ENCODE measurements at places on chromosomes 12 and 14. TPM values are rescaled to one million over a fixed set of nuclear protein-coding genes. Genes with fewer than 3 reads are reported as not detected.

DNA sequence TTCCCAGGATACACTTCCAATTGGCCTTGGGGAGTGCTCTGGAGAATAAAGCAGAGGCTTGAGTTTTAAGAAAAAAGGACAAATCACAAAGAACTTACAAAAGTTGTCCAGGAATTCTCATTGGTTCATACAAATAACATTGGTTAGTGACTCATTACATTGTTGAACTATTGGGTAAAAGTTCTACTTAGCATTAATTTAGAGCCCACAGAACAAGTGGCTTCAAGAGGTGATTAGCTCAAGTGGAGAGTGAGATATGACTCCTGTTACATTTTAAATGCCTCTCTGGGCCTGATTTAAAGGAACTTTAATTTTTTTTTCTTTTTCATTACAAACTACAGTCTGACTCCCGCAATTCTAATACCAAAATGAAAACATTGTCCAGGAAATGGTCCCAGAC is 72.9 kb downstream of the ASCL4 start:
- no peak for DNase-seq
- H3K27me3 ChIP-seq, result peaks cover 6% of the 10 kb centered on the region
- no peaks in the 10 kb centered on the region for H3K36me3 ChIP-seq
- H3K4me3 ChIP-seq, result no peak overlapping the region
- no peaks in the 10 kb centered on the region for H3K4me1 ChIP-seq
- H3K27ac ChIP-seq, result no peak overlapping the region

REM2 gene
- 11.1 TPM for total RNA-seq

GRCh38 chr14:62168564-62169155 is 406.4 kb downstream of the SNAPC1 start:
- no peak overlapping the region for H3K27ac ChIP-seq
- no peak for DNase-seq
- H3K36me3 ChIP-seq, result no peaks in the 10 kb centered on the region

GRCh38 chr14:30874999-30875787 is 834 bp downstream of the COCH start:
- H3K36me3 ChIP-seq, result no peaks in the 10 kb centered on the region
- peak; percentile 2 for DNase-seq
- H3K27me3 ChIP-seq, result peaks cover 21% of the 10 kb centered on the region
- peaks cover 18% of the 10 kb centered on the region for H3K4me1 ChIP-seq

- H3K27ac ChIP-seq, result no peak overlapping the region
- no peaks in the 10 kb centered on the region for H3K36me3 ChIP-seq
- no peak overlapping the region for H3K4me3 ChIP-seq
- H3K4me1 ChIP-seq, result peaks cover 8% of the 10 kb centered on the region
- DNase-seq, result no peak
Measured at GRCh38 chr14:52298795-52299194, 15.3 kb upstream of the PTGER2 start.

GRCh38 chr12:94261786-94262185 is 113.4 kb downstream of the PLXNC1 start:
- no peaks in the 10 kb centered on the region for H3K27me3 ChIP-seq
- H3K36me3 ChIP-seq, result no peaks in the 10 kb centered on the region
- DNase-seq, result no peak

- H3K4me1 ChIP-seq, result no peaks in the 10 kb centered on the region
- H3K36me3 ChIP-seq, result no peaks in the 10 kb centered on the region
- H3K27me3 ChIP-seq, result no peaks in the 10 kb centered on the region
- H3K27ac ChIP-seq, result no peak overlapping the region
Measured at GRCh38 chr12:19771858-19772257, 332.6 kb downstream of the AEBP2 start.

FKBP3 gene
- 43.8 TPM for total RNA-seq

- H3K27me3 ChIP-seq, result no peaks in the 10 kb centered on the region
- H3K4me1 ChIP-seq, result no peaks in the 10 kb centered on the region
- H3K4me3 ChIP-seq, result no peak overlapping the region
- DNase-seq, result no peak
Measured at GRCh38 chr14:87405563-87405962, 587.4 kb downstream of the GALC start.

DNA sequence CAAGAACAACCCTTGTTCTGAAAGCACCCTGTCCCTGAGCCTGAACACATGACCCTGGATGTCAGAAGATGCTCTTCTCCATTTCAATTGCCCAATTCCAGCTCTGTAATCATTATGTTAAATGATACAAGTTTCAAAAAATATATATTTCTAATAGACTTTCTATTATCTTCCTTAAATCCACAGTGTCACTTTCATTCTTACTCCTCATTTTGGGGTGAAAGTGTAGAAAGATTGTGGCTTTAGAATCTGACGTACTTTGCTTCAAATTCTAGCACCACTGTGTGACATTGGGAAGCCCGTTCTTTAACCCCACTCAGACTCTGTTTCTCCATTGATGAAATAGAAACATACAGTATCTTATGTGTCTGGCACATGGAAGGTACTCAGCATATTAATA is 83.2 kb downstream of the ETV6 start:
- peak overlapping the region; percentile 74 for H3K4me3 ChIP-seq
- DNase-seq, result no peak
- H3K27me3 ChIP-seq, result no peaks in the 10 kb centered on the region
- peaks cover 33% of the 10 kb centered on the region for H3K4me1 ChIP-seq
- H3K36me3 ChIP-seq, result no peaks in the 10 kb centered on the region

GRCh38 chr12:132720606-132721345 is 10.1 kb downstream of the PGAM5 start:
- H3K27ac ChIP-seq, result no peak overlapping the region
- no peak overlapping the region for H3K4me3 ChIP-seq
- no peaks in the 10 kb centered on the region for H3K4me1 ChIP-seq
- peaks cover 60% of the 10 kb centered on the region for H3K36me3 ChIP-seq

DNA sequence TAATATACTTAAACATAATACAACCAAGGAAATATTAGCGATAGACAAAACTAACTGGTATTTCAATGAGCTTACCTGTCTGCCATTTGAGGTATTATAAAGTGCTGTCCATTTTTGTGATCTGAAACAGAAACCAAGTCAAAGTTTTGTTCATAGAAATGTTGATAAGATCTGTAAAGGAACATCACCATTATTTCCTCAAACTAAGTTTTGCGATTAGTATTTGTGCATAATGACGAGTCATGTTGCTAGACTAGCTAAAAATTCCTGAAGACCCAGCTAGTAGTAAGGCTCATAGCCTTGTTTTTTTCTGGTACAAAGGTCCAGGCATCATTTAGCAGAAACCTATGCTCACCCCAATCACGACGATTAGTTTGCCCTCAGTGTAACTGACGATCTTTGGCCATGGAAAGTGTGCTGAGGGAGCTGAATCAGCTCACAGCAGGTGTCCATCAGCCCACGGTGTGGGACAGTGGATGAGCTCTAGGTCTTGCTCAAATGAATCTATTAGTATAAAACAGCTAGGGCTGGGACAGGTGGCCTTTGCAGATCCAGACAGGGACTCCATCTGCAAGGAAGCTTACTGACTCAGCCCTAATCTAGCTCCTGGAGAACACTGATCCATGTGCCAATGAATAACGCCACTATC is 28.7 kb downstream of the GIT2 start:
- H3K36me3 ChIP-seq, result peaks cover 59% of the 10 kb centered on the region
- peak overlapping the region; percentile 78 for H3K4me3 ChIP-seq
- peaks cover 14% of the 10 kb centered on the region for H3K4me1 ChIP-seq
- no peaks in the 10 kb centered on the region for H3K27me3 ChIP-seq
- peak overlapping the region; percentile 80 for H3K27ac ChIP-seq
- DNase-seq, result no peak

TOMM20L gene
- total RNA-seq, result not detected

- no peak for DNase-seq
- H3K4me1 ChIP-seq, result peaks cover 30% of the 10 kb centered on the region
- H3K4me3 ChIP-seq, result peak overlapping the region; percentile 97
Measured at GRCh38 chr14:23008831-23009230, 1.1 kb downstream of the C14orf93 start.

GRCh38 chr12:124884587-124885438 is 21.1 kb upstream of the SCARB1 start:
- DNase-seq, result no peak
- H3K4me3 ChIP-seq, result no peak overlapping the region
- no peak overlapping the region for H3K27ac ChIP-seq
- no peaks in the 10 kb centered on the region for H3K27me3 ChIP-seq
- peaks cover 5% of the 10 kb centered on the region for H3K4me1 ChIP-seq

DNA sequence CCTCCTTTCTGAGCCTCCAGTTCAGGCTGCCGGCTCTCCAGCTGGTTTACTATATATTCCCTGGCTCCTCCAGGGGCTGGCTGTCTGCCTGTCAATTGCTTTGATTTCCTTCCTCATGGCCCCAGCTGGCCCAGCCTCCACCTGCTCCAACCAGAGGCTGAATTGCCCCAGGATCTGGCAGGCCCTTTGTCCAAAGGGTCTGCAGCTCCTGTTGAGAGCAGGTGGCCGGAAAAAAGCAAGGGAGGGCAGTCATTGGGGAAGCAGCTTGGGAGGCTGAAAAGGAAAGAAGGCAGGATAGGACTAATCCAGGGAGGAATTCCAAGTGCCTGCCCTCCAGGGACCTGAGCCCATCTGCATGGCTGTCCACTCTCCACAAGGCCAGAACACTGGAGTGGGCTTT is 25.3 kb downstream of the PAH start:
- H3K4me1 ChIP-seq, result no peaks in the 10 kb centered on the region
- H3K36me3 ChIP-seq, result no peaks in the 10 kb centered on the region
- no peak for DNase-seq
- no peaks in the 10 kb centered on the region for H3K27me3 ChIP-seq
- no peak overlapping the region for H3K27ac ChIP-seq

C14orf93 gene
- 8.5 TPM for total RNA-seq

GRCh38 chr14:89638891-89639290 is 221.9 kb upstream of the FOXN3 start:
- DNase-seq, result no peak
- H3K27me3 ChIP-seq, result no peaks in the 10 kb centered on the region
- peak overlapping the region; percentile 18 for H3K27ac ChIP-seq
- no peaks in the 10 kb centered on the region for H3K36me3 ChIP-seq

DNA sequence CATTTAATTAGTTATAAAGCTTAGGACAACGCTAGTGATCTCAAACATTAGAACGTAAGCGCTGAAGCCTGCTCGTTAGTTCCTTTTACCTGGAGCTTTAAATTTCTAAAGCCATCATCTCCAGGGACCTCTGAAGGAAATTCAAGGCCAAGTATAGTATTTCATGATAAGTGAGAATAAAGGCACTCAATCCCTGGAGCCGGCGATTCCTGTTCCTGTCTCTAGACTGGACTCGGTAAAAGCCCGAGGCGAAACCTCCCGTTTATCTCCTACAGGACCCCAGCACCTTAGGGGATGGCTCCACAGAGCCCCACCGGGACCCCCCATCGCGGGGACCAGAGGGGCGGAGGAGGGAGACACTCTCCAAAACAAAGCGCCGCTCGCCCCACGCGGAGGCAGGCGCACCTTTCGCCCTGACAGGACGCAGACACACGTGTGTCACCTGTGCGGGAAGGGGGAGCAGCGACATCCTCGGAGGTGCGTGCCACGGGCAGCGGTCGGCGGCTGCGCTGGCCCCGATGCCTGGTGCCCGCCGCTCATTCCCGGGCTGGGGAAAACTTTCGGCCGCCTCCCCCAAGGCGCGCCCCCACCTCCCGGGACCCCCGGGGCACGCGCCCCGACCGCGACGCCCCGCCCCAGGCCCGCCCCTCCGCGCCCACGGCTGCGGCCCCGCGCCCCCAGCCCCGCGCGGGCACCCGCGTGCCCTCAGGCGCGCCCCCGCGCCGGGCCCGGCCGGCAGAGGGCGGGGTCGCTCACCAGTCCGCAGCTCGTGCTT is 678 bp downstream of the RPS6KA5 start:
- no peaks in the 10 kb centered on the region for H3K36me3 ChIP-seq
- no peaks in the 10 kb centered on the region for H3K27me3 ChIP-seq
- peaks cover 61% of the 10 kb centered on the region for H3K4me1 ChIP-seq
- peak overlapping the region; percentile 93 for H3K4me3 ChIP-seq
- peak overlapping the region; percentile 93 for H3K27ac ChIP-seq

SRRM4 gene
- not detected for total RNA-seq

- peaks cover 25% of the 10 kb centered on the region for H3K36me3 ChIP-seq
- no peak for DNase-seq
- no peaks in the 10 kb centered on the region for H3K27me3 ChIP-seq
- no peak overlapping the region for H3K4me3 ChIP-seq
- H3K4me1 ChIP-seq, result peaks cover 28% of the 10 kb centered on the region
Measured at GRCh38 chr12:55721601-55722213, 1.5 kb downstream of the RDH5 start.

- peak overlapping the region; percentile 85 for H3K27ac ChIP-seq
- no peaks in the 10 kb centered on the region for H3K36me3 ChIP-seq
- H3K27me3 ChIP-seq, result no peaks in the 10 kb centered on the region
- peaks cover 61% of the 10 kb centered on the region for H3K4me1 ChIP-seq
- DNase-seq, result no peak
- H3K4me3 ChIP-seq, result no peak overlapping the region
Measured at GRCh38 chr12:123122626-123123025, 28.3 kb downstream of the PITPNM2 start.

- H3K27ac ChIP-seq, result no peak overlapping the region
- H3K36me3 ChIP-seq, result no peaks in the 10 kb centered on the region
- no peak for DNase-seq
- no peak overlapping the region for H3K4me3 ChIP-seq
Measured at GRCh38 chr14:80356413-80356812, 145.1 kb upstream of the DIO2 start.

- no peak for DNase-seq
- peaks cover 2% of the 10 kb centered on the region for H3K27me3 ChIP-seq
- no peaks in the 10 kb centered on the region for H3K4me1 ChIP-seq
Measured at GRCh38 chr14:74647678-74648461, 35.8 kb upstream of the LTBP2 start.

GRCh38 chr14:104697892-104698583 is 8.6 kb downstream of the INF2 start:
- DNase-seq, result no peak
- H3K36me3 ChIP-seq, result peaks cover 4% of the 10 kb centered on the region
- H3K27me3 ChIP-seq, result no peaks in the 10 kb centered on the region
- H3K4me3 ChIP-seq, result no peak overlapping the region
- no peak overlapping the region for H3K27ac ChIP-seq

NRXN3 gene
- total RNA-seq, result not detected

DNA sequence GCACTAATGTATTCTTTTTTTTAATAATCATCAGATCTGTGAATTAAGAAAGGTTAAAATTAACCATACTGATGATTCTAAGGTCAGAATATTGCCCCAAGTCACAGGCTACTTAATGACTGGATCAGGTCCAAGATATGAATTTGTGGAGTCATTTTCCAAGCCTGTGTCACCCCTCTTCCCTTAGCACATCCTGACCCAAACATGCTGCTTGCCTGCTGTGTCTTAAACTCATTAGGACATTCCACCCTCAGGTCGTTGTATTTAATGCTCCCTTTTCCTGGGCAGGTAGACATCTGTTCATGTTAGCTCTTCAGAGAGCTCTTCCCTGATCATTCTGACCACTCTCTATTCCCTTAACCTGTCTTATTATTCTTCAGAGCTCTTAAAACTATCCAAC is 463.5 kb upstream of the PDE3A start:
- no peak overlapping the region for H3K4me3 ChIP-seq
- no peaks in the 10 kb centered on the region for H3K36me3 ChIP-seq
- no peak for DNase-seq
- H3K27me3 ChIP-seq, result no peaks in the 10 kb centered on the region
- H3K4me1 ChIP-seq, result no peaks in the 10 kb centered on the region
- no peak overlapping the region for H3K27ac ChIP-seq

GPR65 gene
- total RNA-seq, result 12.3 TPM

NRL gene
- total RNA-seq, result 2.8 TPM
